Epithelial cell of proximal tubule (primary cell): ENCODE measurements at places on chromosomes 12 and 14. TPM values are rescaled to one million over a fixed set of nuclear protein-coding genes. Genes with fewer than 3 reads are reported as not detected.

Gene KRT71
- not detected in 2 replicates for total RNA-seq

DNA sequence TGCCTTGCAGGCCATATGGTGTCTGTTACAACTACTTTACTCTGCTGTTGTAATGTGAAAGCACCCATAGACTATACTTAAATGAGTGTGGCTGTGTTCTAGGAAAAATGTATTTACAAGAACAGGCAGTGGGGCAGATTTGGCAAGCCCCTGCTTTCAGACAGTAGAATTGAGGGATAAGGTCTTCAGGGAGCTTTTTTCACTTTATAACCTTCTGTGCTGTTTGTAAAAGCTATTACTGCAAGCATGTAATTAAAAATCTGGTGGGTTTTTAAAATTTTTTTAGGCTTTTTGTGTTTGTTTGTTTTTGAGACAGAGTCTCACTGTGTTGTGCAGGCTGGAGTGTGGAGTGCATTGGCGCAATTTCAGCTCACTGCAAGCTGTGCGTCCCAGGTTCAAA is 73.9 kb downstream of the VEZT start:
- DNase-seq: no peak

Gene NR4A1
- total RNA-seq: 2.2 and 4.3 TPM in 2 replicates

DNA sequence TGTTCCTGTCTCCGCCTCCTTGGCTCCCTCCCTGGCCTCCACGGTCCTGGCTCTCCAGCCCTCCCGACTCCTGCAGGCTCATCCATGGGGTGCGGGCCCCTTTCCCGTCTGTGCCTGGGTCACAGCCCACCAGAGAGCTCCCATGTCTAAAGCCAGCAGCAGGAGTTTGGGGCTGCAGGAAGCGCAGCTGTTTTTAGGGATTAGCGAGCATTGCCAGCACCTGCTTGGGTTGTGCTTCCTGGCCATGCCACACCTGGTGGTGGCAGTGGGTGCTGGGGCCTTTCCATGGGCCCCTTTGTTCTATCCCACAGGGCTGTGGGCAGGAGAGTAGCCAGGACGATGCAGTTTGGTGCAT is 64.7 kb downstream of the KIF26A start:
- DNase-seq: no peak

GRCh38 chr14:81302638-81303037 is 81.9 kb upstream of the GTF2A1 start:
- no peak for DNase-seq

Gene NKX2-1
- total RNA-seq: not detected in 2 replicates

GRCh38 chr12:105665366-105665765 is 334.9 kb downstream of the C12orf75 start:
- DNase-seq: no peak

Gene FBRSL1
- total RNA-seq: 57.4 and 95.9 TPM in 2 replicates

DNA sequence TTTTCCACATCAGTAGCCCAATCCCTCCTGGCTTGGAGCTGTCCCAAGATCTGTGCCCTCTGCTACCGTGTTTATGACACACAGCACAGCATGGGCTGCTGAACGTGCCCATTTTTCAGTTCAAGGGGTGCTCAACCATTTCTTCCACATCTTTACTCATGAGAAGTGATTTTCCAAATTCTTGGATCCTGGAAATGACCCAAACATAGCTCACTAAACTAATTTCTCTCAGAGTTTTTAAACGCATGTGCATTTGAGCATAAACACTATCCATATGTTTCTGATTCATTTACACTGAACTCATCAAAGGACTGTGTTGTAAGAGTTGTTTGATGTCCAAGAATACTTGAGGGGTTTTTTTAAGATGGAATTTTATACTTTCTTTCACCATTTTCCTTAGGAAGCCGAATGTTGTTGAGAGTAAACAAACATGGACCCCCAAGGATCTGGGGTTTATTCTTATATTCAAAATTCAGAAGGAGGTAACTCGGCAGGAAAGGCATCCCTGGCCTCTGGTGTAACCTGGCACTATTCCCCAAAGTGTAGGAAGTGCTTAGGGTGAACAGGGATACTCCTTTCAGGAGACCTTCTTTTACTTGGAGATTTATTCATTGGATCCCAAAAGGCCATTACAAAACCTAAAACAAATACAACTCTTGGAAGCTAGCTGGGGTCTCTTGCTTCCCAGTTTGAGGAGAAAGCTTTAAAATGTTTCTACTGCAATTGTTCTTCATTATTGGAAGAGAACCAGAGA is 215.0 kb downstream of the BMP4 start:
- DNase-seq: peak; percentile 66

DNA sequence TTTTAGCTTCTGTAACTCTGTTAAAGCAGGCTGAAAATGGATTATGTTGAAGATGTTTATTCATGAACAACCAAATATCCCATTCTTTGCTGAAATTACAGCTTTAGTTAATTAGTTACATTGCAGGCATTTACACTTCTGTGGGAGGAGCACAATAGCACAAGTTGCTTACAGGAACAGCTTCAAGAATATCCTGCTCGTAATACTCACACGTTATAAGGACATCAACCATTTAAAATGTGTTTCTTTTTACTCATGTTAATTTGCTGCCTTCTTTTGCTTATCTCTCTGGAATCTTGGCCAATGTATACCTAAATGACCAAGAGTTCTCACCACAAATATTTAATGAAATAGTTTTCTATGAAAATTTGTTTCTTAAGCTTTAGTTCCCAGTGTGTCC is 305.2 kb upstream of the SYT1 start:
- peak; percentile 18 for DNase-seq

- DNase-seq: no peak
Observed at GRCh38 chr12:7608184-7608911, 57.4 kb downstream of the APOBEC1 start.

Gene HVCN1
- 1.4 and 2.5 TPM in 2 replicates for total RNA-seq

DNA sequence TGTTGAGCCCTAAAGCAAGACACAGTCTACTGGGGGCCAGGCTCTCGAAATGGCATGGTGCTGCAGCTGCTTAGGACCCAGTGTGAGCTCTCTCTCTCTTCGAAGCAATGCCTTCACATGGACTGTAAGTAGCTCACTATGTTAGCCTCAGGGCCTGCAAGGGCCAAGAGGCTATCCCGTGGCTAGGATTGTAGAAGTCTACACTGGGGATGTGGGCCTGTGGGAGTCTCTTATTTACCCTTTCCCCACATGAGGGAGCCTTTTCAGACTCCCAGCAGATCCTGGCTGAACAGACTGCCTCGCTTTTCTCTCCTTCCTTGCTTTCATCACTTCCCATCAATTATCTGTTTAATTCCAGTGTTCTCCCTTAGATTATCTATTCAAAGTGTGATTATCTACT is 101.4 kb downstream of the GPR65 start:
- no peak for DNase-seq

DNA sequence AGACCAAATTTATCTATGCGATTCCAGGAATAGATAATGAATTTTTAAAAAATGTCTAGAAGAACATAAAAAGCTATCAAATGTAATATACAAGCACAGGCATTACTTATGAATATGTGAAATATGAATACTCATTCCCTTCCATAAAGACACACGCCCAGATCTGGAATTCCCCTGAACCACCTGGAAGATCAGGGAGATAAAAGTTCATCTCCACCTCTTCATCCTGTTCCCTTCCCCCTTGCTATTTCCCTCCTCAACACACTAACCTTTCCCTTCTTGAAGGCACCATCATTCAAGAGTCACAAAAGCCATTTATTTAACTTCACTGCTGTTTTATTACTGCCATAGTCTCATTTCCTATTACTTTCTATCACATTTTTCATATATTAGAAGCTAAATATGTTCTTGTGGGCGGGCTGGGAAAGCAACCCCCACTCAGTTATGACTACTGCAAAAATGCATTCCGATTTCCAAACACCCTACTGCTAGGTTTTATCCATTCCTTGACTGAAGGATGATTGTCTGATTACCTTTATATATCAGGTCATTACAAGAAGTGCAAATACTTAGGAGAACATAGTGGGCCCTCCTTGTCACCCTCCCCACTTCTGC is 16.1 kb downstream of the FGD6 start:
- no peak for DNase-seq

- peak; percentile 97 for DNase-seq
Observed at GRCh38 chr12:27515671-27516070, 8.3 kb upstream of the PPFIBP1 start.

DNA sequence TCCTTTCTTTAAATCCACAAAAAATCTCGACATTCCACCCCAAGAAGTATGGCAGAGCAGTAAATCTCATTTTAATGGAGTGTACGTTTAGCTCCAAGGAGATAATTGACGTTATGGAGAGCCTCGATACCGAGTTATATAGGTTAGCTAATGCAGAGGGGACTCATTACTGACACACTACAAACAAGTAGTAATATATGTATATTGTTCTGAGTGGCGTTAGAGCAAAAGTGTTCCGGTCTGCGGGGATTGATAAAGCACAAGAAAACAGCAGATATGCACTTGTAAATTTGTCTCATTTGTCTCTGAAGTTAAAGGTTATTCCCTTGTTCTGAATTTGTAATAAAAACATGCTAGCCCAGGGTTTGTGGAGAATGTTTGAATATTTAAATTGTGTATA is 84.1 kb downstream of the BCL11B start:
- no peak for DNase-seq

DNA sequence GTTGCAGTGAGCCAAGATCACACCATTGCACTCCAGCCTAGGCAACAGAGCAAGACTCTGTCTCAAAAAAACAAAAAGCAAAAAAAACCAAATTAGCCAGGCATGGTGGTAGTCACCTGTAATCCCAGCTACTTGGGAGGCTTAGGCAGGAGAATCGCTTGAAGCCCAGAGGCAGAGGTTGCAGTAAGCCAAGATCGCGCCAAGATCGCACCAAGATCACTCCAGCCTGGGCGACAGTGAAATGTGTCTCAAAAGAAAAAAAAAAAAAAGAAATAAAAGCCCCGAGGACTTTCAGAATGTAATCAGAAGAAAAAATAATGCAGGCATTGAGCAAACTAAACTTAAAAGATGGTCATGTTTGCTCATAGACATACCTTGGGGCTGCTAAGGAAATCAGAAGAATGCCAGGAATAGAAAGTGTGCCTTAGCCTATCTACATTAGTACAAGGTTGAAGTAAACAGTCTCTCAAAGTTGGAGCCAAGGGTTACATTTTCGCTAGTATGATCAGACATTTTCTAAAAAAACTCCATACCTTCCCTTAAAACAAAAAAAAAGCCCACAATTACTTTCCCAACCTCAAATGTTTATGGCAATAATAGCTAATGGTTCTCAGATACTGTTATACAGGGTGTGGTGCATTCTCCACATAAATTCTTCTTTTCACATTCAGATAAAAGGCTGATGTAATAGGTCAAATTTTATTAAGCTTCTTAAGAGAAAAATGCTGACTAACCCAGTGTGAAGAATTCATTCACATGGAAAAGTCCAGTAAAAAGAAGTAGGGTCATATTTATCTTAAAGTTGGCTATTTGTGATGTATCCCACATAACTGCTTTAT is 15.8 kb downstream of the DTD2 start:
- DNase-seq: no peak

Gene STK38L
- total RNA-seq: 9.7 and 14.9 TPM in 2 replicates

GRCh38 chr14:100589071-100589759 is 2.0 kb upstream of the BEGAIN start:
- DNase-seq: no peak

- no peak for DNase-seq
Observed at GRCh38 chr12:47247418-47247817, 167.7 kb upstream of the AMIGO2 start.
